ENCODE measurements at places on chromosomes 3 and 15.
A peak's percentile ranks its signal among the peaks of the same experiment; 100 is the strongest.

DNA sequence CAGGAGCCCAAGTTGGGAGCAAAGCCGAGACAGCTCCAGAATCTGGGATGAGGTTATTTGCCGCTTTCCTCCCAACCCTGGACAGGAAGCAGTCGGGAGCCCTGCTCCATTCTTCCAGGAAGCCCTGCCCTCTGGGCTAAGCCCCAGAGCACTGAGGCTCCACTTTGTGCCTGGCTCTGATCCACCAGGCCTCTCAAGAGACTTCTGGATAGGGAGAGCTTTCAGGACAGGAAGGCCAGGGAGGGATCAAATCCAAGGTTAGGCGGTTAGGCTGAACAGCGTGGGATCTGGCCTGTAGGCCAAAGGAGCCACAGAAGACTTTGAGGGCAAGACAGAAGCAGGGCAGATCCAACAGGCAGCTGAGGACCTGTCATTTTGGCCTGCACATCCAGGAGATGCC, 835 bp downstream of the STOML1 start:
- no peak for DNase-seq

GRCh38 chr15:87777054-87777561, 479.4 kb downstream of the NTRK3 start:
- DNase-seq = no peak

DNA sequence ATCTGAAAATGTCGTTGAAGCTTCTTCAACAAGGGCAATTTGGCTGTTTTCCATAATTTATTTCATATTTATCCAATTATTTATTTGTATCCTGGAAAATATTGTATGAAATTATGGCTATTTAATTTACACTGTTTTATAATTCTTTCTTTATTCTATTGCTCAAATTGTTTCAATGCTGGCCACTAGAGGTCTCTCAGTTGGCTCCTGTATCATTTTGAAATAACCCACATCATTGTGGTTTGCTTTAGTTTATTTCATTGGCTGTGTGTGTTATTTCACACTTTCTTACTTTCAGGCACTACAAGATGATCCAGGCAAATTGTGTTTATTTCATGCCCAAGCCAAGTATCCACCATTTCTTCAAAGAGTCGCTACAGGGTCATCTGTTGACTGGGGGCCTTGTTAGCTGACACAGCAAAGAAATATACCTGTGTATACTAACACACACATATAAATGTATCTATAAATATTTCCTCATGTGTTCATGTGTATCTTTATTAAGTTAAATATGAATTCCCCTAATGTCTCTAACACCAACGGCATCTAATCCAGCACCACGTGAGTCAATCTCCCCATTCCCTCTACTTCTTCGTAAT, 86.2 kb downstream of the NPAP1 start:
- no peak for DNase-seq

DNA sequence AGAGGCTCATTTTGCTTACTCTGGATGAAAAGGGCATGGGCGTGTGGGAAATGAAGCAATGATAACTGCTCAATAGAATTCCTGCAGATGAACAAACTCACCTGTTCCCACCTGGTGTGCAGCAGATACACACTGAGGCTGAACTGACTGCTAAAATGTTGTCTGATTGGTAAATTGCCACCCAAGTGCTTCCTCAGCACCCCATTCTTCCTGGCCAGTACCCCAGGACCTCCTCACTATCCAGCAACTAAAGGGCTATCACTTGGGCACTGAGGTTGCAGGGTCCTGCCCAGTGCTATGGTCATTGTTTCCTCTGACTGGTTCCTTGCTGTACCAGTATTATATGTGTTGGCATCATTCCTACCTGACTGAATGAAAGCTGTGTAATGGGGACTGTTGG, 38.0 kb upstream of the DGKG start:
- DNase-seq = no peak

DNA sequence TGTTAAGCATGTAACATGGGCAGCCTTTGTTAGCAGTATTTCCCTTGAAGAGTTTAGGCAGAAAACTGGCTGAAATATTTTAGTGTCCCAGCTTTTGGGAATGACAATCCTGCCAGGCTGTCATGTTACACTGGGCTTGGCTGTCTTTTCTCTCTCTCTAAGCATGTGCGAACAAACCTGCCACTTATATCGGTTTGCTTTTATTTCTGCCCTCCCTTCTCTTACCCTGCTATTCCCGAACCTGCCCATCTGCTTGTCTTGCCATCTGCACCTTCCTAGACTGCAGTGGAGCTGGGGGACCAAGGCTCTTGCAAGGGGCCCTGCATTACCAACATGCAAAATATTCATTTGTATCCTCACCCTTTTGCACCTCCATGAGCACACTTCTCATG, 339.6 kb downstream of the EPHB1 start:
- no peak for DNase-seq

DNA sequence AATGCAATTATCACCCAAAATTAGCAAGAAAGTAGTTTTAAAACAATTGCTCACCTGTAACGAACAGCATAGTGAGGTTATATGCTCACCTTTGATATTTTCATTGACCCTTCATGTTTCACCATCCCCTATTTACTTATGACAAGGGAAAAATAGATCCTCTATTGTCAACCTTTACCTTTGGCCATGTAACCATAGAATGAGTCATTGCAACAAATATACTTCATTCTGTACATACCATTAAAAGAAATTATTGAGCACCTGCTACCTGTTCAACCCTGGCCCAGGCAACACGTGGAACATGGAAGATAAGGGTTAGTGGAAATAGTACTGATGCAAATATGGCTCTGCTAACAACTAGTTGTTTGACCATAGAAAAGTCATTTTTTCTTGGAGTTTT, 20.2 kb downstream of the LSAMP start:
- DNase-seq = no peak

GRCh38 chr3:162770551-162770950, 1273.9 kb downstream of the OTOL1 start:
- no peak for DNase-seq

DNA sequence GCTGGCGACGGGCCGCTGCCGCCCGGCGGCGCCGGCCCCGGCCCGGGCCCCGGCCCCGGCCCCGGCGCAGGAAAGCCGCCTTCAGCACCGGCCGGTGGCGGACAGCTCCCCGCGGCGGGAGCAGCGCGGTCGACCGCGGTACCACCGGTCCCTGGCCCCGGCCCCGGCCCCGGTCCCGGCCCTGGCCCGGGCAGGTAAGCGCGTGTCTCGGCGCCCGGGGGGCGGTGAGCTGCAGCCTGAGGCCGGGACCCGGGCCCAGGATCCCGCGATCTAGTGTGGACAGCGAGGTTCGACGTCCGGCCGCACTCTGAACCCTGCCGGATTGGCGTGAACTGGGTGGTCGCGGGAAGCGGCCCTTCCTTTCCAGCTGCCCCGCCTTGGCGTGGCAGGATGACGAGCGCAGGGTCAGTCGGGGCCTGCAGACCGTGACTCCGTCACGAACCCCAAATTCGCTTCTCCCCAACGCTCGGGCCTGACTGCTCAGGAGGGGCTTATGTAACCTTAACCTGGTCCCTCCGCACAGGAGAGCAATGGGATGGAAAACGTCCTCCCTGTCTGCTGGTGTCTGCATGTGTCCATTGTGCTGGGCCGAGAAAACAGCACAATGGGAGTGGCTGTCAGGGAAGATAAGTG, 472 bp downstream of the BSN start:
- DNase-seq = peak; percentile 55

DNA sequence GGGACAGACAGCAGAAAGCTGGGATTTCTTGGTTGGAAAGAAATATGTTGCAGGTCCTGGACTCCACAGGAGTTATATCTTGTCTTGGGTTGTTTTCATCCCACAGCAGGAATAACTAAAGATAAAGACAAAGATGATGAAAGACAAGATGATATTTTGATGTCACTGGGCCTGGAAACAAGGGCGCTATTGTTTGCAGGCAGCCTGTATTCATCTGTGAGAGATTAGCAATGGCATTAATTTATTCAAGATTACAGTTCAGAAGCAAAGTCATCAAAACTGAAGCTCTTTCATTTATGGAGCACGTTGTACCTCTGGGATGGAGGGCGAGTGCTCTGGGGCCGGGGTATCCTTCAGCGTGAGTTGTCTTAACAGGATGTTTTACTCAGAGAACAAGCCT, 213.8 kb downstream of the LRTM1 start:
- DNase-seq = no peak

- DNase-seq = no peak
Observed at GRCh38 chr3:121574449-121574848, 6.7 kb downstream of the ARGFX start.

DNA sequence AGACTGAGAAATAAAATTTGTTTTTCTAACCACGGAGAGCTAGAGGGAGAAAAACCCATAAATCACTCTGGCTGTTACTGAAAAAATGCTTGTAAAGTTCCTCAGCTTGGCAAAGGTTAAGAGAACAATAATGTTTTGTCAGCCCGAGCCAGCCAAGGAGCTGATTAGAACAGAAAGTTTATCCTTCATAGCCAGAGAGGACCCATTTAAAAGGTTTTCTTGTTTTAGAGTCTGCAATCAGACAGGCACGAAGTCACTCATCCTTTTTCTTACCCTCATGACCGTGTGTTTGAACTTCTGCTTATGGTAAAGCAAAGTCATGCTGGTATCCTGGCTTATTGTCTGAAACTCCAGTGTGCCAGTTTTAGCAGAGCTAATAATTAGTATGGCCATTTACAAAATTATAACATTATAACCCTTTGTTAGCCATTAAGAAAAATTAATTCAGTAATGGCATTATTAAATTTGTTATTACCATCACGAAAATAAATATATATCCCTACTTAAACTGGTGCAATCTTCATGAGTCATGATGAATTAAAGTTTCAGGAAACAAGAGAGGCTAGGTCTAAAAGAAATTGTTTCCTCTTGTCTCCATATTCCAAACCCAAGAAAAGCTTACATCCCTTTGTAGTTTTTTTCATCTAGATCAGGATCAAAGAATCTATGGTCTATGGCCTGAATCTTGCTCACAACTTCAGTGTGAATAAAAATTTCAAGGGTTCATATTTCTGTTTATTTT, 13.5 kb upstream of the STXBP5L start:
- DNase-seq = no peak

DNA sequence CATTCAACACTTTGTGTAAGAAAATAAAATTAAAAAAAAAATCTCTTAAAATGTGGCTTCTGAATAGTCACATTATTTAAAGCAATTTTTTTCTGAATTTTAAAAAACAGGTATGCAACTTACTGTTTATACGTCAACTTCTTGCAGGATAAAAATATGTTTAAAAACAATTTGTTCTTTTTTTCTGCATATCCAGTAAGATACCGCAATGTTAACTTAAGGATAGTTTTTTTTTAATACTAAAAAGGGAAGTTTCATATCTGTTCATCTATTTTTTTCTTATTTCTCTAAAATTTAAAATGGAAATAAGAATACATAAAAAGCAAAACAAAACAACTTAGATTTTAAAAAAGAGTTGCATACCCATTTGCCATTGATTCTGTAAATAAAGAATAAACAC, 27.4 kb downstream of the GOLIM4 start:
- DNase-seq = no peak

- DNase-seq = no peak
Observed at GRCh38 chr3:81622395-81622794, 139.1 kb downstream of the GBE1 start.

DNA sequence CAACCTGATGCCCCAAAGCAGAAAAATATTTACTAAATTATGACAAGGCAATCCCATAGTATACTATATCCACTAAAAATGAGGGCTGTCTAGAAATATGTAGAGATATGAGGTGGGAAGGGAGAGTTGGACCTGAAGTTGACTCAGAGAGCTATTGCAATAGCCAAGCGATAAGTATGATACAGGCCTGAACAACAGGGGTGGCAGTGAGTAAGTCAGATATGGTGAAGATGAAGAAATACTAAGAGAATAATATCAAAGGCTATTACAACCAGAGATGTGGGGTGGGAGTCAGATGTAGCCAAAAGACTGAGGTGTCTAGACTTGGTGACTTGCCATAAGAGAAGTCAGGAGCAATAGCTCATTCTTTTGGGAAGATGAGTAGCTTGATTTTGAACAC, 9.2 kb downstream of the HSPBAP1 start:
- no peak for DNase-seq

- no peak for DNase-seq
Observed at GRCh38 chr3:26622621-26623418, at the start of gene LRRC3B. LRRC3B (plus strand) TSS chr3:26622772; CDS start chr3:26709673, 86,901 bp downstream.

DNA sequence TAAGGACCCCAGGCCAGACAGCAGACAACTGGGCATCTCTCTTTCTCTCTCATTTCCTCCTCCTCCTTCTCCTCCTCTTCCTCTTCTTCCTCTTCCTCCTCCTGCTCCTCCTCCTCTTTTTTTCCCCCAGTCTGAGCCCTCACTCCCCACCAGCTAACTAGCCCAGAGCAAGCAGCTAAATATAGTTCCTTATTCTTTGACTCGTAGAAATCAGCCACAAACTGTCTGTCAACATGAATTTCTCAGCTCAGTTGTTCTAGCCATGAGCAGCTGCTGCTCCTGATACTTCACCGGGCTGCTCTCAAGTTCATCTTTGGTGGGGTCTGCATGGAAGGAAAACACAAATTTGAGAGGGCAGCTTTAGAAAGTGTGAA, 19.2 kb upstream of the LOXL1 start:
- DNase-seq = no peak
